ENCODE measurements at places on chromosomes 11 and 22. TPM values are rescaled to one million over a fixed set of nuclear protein-coding genes. Genes with fewer than 3 reads are reported as not detected.

TRMU gene
- 40.2 TPM for total RNA-seq

LIPT2 gene
- 4.5 TPM for total RNA-seq

NLRP14 gene
- total RNA-seq: not detected

PRR33 gene
- 1.4 TPM for total RNA-seq

SPON1 gene
- not detected for total RNA-seq

EMSY gene
- total RNA-seq: 32.5 TPM

NCAM1 gene
- 536 TPM for total RNA-seq

CCDC88B gene
- 1.6 TPM for total RNA-seq

- DNase-seq: no peak
Observed at GRCh38 chr11:133506551-133507094, 25.7 kb downstream of the OPCML start.

DNA sequence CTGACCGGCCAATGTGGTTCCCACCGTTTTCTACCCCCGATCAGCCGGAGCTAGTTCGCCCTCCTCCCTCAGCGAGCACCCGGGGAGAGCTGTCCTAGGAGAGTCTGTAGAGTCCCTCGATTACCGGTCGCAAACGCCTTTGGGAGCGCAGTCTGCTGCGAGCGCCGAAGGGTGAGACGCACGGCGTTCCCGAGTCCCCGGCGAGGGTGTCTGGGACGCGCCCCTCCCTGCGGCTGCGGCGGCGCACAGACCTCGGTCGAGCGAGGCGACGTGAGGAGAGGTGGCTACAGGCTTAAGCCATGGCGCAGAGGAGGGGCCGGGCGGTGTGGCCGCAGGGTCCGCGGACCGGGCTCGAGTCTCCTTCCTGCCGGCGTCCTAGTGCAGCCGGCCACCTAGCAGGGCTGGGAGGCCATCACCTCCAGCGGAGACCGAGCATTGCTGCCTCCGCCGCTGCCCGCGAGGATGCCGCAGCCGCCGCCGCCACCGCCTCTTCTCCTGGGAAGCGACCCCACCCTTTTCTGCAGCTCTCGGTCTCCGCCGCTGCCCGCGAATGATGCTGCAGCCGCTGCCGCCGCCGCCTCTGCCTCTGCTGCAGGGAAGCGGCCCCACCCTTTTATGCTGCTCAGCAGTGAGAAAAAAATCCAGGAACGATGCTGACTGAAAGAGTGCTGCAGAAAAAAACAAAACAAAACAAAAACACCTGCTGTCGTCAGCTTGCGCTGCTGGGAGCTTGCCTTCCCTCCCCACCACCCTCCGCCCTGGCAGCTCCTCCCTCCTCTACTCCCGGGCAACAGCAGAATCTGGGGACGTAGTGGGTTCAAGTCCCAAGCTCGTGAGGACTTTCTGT is at the start of gene MAP6:
Gene MAP6 (minus strand): TSS at position 588 of the 847 bp plus-strand sequence. CDS start 669 bp downstream, outside the sequence.
- no peak for DNase-seq

DNA sequence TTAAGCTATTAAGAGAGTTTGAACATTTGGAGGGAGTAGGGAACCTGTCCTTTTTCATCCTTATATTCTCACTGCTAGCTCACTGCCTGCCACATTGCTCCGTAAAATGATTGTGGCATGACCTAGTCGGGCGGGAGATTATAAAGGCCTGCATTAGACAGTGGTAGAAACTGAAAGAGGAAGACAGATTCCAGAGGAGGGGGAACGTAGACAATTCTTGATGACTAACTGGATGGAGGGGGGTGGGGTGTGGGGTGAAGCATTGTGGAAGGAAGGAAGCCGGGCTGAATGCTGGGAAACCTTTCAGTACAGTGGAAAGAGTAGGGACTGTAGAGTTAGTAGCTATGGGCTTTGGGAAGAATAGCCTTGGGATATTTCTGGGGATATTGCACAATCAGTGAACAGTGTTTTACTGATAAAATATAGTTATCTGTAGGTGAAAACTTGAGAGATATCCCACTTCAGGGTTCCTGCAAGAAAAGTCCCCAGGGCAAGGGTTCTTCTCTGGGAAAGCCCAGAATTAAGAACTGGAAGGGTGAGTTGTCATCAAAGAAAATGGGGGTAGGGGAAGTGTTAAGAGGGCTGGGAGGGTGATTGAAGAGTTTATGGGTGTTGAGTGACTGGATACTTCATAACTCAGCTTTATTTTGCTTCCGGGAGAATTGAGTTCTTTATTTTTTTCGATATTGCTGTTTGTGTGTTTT is 2.1 kb downstream of the MED15 start:
- DNase-seq: peak; percentile 91

GRCh38 chr11:46755962-46756361 is 36.9 kb downstream of the F2 start:
- no peak for DNase-seq

- DNase-seq: peak; percentile 87
Observed at GRCh38 chr22:38870312-38870741, 1.7 kb downstream of the CBX6 start.

- no peak for DNase-seq
Observed at GRCh38 chr22:23001463-23001862, 68.9 kb upstream of the GNAZ start.

DNA sequence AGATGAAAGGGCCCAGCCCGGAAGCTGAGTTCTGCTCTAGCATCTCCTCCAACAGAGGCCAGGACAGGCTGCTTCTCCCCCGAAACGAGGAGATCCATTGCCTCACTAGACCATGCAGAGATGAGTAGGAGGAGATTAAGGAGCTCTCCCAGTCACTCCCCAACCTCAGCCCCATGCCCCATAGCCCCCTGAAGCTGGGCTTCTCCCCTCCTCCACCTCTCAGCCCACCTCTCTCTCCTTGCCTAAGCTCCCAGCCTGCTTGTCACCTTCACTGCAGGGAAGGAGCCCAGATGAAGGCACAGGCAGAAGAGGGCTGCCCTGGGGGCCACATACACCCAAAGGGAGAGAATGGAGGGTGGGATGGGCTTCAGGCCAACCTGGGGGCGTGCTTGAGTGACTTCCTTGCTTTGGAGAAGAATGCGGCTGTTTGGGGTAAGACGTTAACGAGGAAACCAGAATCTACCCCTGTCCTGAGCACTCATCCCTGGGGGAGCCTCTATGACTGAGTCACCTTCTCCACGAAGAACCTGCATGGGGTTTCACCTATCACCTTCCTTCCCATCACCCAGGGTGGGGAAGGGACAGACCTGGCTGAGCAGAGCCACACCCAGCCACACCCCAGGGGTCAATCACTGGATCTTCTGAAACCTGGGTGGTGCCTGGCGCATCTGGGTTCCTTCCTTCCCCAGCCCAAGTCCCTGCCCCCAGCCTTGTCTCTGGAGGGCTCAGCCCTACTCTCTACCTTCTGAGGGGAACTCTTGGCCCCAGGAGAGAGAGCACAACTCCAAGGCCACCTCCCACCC is 11.6 kb upstream of the GNAZ start:
- no peak for DNase-seq

DNA sequence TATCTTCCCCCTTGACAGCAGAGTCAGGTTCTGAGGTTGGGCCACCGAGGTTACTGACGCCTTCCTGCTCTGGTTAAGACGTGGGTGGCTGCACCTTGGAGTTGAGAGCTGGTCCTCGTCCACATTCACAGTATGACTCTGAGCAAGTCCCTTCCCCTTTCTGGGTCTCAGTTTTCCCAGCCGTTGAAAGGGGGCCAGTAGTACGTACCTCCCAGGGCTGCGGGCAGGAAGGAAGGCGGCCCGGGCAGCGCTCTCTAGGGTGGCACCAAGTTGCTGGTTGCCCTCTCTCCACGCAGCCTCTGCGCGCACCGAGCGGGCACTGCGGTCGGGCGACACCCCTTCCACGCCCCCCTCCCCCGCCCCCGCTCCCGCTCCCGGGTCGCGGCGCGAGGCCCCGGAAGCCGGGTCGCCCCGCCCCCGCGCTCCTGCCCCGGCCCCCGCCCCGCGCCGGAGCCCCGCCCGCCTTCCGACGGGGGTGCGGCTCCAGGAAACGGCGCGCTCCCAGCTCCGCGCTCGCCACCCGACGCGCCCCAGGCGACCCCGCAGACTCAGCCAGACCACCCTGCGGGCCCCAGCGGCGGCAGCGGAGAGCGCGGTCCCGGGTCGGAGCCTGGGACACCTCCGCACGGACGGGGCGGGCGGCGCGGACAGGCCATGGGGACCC is at the start of gene EHBP1L1:
Gene EHBP1L1 (plus strand): TSS at position 486 of the 664 bp plus-strand sequence. CDS start 250 bp downstream, outside the sequence.
- DNase-seq: peak; percentile 70

DNA sequence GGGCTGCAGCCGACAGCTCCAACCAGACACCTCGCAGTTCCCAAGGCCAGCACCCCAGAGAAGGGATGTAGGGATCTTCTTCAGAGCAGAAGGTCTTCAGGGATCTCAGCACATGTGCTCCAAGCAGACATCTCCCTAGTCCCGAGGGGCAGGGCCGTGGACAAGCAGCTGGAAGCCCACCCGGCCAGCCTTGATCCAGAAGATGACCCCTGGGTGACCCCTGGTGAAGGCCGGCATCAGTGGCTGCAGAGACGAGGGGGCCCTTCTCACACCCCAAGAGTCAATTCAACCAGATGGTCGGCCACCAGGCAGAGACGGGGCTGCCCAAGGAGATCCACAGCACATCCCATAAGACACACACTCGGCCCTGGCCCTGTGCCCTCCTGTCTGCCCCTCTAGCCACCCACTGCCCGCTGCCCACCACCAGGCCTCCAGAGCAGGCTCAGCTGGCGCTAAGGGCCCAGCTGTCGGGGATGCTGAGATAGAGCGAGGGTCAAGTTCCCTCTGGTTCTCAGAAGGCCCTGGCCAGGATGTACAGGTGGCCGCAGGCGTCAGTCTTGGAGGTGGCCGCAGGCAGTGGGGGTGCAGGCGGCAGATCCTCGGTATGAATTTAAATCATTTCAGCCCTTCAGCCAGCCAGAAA is 168.3 kb downstream of the BRD1 start:
- DNase-seq: no peak

DNA sequence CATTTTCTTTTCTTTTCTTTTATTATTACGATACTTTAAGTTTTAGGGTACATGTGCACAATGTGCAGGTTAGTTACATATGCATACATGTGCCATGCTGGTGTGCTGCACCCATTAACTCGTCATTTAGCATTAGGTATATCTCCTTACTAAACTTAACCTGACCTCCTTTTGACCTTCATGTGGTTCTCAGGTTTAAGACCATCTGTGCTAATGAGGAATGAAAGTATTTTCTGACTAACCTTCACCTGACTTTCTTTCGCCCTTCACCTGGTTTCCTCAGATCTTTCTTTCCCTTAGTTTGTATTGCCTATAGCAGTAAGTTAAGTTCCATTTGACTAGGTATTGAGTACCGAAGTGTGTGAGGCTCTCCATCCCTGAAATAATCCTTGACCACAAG is 6.5 kb downstream of the EXPH5 start:
- no peak for DNase-seq

- DNase-seq: no peak
Observed at GRCh38 chr22:26514419-26515161, 2.3 kb upstream of the TFIP11 start.

DNA sequence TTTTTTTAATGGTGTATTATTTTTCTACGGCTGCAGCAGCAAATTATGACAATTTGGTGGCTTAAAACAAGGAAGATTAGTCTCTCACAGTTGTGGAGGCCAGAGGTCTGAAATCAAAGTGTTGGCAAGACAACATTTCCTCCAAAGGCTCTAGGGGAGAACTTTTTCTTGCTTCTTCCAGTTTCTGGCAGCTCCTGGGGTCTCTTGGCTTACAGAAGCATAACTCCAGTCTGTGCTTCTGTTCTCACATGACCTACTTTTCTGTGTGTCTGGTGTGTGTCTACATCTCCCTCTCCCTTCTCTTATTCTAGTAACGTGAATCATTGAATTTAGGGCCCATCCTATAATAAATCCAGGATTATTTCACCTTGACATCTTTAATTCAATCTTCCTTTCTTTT is 551.9 kb upstream of the LUZP2 start:
- DNase-seq: no peak

GRCh38 chr11:28346721-28347120 is 238.5 kb downstream of the METTL15 start:
- DNase-seq: peak; percentile 80

DNA sequence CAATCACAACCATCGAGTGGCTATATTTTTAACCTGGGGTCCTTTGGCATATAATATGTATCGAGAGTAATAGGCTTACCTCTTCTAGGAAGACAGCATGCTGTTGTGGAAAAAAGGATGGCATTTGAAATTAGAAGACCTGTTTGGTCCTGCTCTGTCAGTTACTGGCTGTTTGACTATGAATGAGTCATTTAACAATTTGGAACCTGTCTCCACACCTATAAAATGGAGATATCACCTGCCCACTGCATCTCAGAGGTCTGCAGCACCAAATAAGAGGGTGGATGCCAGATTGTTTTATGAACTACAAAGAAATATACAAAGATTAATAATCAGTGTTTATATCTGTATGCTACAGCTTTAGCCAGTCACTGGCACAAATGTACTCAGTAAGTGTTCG is 60.8 kb downstream of the SLC25A17 start:
- DNase-seq: no peak

- no peak for DNase-seq
Observed at GRCh38 chr11:30281476-30282288, 41.2 kb upstream of the ARL14EP start.

DNA sequence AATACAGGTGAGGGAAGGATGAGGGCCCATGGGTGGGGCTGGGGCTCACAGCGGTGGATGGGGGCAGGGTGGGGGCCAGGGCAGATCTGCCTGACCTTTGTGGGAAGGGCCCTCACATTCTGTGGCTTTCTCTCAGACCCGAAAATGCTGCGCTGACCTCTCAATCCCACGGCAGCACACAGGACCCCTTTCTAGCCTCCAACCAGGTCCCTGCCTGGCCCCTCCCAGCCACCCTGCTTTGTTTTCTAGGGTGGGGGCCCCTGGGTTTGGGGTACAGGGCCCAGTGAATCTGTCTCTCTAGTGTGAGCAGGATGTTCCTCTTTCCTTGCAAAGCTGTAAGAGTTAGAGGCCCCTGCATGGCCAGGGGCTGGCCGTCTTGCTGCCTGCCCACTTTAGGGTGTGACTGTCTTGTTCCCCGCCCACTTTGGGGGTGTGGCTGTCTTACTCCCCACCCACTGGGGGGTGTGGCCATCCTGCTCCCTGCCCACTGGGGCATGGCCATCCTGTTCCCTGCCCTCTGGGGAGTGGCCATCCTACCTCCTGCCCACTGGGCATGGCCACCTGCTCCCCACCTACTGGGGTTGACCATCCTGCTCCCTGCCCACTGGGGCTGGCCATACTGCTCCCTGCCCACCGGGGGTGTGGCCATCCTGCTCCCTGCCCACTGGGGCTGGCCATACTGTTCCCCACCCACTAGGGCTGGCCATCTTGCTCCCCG is 11.5 kb downstream of the PARVG start:
- DNase-seq: no peak

GRCh38 chr11:10432493-10432892 is 22.6 kb upstream of the AMPD3 start:
- DNase-seq: no peak

DNA sequence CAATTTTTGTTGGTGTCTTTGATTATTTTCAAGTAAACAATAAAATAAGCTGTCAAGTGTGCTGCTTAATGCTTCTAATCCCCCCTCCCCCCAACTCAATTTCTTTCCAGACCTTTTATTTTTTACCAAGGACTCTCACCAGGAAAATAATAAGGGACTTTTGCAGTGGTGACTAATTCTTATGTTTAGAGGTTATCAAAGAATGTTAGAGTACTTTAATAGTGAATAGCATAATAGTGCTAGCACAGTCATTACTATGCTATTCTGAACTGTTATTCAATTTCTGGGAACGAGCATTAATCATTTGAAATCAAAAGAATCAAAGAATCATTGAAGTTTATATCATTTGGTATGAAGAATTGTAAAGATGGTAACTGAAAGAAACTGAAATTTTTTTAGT is 251.4 kb downstream of the DDX10 start:
- DNase-seq: no peak

GRCh38 chr11:60734279-60734678 is 9.8 kb downstream of the MS4A18 start:
- DNase-seq: no peak

- no peak for DNase-seq
Observed at GRCh38 chr11:103714246-103714645, 322.2 kb upstream of the DDI1 start.

GRCh38 chr11:111570796-111571195 is 30.3 kb downstream of the LAYN start:
- DNase-seq: no peak
